Caco-2 (cell line): ENCODE measurements at places on chromosomes 6 and 20. TPM values are rescaled to one million over a fixed set of nuclear protein-coding genes. Genes with fewer than 3 reads are reported as not detected.
A peak's percentile ranks its signal among the peaks of the same experiment; 100 is the strongest.

DNA sequence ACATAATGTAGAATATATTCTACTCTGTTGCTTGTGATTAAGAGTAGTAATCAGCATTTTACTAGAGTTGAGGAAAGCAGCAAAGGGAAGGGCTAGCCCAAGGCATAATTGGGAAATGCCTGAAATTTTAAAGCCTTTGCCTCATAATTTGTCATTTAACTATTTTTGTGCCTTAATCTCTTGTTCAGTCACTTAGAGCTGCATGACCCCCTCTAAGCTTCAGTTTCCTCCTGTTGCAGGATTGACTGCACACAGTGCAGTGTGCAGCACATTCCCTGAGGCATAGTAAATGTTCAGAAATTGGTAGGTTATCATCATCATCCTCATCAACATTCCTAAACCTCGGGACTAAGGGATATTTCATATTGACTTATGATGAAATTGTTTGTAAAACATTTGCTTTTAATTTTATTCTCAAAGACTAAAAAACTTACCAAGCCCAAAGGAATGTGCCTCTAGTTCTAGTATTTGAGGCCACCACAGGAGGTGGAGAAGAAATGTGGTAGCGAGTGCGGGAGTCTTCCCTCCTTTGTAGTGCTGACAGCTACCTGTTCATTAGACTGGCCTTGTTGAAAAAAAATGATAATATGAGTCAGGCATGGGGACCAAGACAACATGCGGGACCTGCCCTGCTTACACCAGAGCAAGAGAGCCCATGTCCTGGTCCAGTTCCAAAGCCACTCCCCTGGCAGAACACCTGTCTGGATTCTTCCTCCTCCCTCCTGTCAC, 14.8 kb upstream of the TENT5A start:
- DNase-seq, result no peak

DNA sequence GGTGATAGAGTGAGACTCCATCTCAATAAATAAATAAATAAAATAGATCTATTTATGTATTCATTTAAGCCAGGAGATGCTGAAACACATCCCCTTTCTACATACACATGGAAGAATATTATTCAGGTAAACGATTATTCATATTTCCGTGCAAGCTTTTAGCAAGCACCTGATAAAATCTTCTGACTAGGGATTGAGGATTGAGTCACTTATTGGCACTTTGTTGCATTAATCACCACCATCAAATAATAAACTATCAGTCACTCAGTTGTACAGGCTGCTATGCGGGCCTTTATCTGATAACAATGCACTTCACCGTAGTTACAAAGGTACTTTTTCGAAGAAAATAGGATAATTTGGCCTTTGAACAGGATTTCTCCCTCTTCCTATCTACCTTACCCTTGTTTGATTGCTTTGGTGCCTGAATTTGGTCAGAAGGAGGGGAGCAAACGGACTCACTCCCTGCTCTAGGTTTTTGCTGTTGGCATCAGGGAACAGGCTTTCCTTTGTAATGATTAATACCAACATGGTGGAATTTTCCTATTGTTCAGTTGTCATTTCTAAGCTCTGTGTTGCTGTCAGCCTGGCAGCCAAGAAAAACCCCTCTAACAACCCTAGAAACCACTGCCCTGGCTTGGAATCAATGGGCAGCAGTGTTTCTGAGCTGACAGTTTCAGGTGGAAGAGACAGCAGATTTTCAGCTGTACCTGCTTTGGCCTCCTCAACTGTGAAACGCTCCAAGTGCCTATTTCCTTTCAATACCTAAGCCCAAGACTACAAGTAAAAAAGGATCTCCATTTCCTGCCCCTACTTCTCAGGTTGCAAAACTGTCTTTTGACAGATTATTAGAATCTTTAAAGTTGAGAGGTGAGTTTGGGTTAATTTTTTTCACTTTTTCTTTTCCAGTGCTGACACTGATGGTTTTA, 63.0 kb downstream of the MYB start:
- no peak for DNase-seq

DNA sequence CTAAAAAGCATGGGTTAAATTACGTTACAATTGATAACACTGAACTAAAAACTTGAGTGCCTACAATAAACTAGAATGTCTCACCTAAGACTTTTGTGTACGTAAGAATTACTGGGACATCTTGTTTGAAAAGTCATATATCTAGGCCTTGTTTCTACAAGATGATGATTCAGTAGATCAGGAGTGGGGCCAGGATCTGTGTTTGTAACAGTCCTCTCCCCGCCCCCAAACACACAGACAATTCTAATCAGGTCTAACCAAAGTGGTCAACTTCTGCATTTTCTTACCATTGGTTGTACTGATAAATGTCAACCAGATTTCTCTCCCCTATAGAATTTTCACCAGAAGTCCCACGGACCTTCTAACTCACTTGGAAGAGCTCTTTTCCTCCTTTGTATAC, 56.9 kb downstream of the RAMACL start:
- no peak for DNase-seq

The DLL1 gene
- 6.6 and 8.1 TPM in 2 replicates for total RNA-seq

- peak; percentile 10 for DNase-seq
Measured at GRCh38 chr20:10171864-10172751, 46.5 kb upstream of the SNAP25 start.

- no peak for DNase-seq
Measured at GRCh38 chr6:5108068-5108467, 22.9 kb downstream of the PPP1R3G start.
